ENCODE measurements at places on chromosomes 1 and 21.

DNA sequence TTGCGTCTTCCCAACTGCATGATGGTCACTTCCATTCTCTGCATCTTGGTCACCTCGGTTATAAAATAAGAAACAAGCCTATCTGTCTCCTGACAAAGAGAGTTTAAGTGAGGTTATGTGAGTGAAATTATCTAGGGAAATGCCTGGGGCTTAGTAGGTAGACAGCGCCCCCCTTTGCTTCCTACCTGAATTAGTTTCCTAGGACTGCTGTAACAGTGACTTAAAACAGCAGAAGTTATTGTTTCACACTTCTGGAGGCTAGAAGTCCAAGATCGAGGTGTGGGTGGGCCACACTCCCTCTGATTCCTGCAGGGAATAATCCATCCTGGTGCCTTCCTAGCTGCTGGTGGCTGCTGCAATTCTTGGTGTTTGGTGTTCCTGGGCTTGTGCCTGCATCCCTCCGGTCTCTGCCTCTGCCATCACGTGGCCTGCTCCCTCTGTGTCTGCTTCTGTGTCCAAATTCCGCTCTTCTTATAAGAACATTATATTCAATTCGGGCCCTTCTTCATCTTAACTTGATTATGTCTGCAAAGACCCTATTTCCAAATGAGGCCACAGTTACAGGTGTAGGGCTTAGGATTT, 92.6 kb downstream of the IGSF21 start:
- no peak for DNase-seq

DNA sequence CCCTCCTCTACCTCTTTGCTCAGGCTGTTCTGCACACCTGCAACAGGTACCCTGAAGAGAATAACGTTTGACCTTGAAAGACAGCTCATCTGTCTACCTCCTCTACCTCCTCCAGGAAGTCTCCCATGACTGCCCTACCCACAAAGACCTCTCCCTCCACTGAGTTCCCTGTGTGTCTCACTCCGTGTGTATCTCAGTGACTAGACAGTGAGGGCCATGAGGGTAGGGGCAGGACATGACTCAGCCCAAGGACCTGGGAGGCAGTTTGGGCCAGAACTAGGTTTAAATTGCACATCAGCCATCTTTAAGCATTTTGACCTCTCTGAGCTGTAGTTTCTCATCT, 32.0 kb upstream of the LRP8 start:
- no peak for DNase-seq

DNA sequence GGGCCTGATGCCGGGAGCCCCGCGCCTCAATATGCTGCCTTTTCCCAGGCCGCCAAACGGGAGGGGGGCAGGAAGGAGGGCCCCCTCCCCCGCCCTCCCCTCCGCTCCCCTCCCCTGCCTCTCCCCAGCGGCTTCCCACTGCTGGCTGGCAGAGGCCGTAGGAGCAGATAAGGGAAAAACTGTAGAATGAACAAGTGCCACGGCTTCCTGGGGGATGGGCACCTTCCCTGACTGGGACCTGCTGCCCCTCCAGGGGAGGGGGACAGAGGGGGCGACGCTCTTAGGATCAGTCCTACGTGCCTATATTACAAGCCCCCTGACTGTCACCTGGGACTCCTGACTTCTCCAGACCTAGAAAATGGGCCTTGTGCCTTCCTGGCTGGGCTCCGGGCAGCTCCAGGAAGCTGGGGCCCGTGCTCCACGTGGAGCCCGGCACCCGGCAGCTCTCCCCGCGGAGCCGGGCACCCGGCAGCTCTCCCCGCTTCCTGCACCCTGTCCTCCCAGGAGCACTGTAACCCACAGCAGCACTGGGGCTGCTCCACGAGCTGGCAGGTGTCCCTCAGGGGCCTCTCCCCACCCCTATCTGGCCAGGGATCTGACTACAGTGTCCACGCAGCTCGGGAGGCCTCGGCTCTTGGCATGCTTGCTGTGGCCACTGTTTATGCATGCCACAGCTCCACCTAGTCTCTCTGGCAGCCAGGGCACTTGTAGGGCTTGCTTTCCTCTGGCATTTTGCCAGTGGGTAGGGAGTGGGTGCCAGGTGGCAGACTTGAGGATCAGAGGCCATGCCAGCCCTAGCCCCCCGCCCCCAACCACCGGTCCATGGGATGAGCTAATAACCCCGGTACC, 674 bp upstream of the HES5 start:
- DNase-seq: no peak

- DNase-seq: no peak
These were observed 75.7 kb downstream of the PHTF1 start for GRCh38 chr1:113683384-113684152.

DNA sequence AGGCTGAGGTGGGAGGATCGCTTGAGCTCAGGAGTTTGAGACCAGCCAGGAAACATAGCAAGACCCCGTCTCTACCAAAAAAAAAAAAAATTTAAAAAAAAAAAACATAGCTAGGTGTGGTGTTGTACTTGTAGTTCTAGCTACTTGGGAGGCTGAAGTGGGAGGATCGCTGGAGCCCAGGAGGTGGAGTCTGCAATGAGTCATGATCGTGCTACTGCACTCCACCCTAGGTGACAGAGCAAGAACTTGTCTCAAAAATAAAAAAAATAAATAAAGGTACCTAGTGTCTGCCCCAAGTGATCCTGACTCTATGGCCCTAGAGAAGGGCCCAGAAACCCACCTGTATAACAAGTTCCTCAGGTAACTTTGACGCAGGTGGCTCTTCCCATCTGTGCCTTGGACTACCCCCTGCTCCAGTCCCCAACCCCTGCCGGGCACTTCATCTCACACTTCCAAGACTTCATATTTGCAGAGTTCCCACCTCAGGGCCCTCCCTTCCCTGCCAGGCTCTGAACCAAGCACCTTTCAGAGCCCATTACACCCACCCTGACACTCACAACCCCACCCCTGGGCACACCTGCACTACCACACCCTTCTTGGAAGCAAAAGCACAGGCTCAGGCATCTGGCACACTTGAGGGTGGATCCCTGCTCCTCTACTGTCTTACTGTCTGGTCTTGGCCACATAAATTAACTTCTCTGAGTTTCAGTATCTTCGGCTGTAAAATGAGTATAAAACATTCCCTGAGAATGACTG, 80.2 kb upstream of the KLHDC7A start:
- DNase-seq: no peak

DNA sequence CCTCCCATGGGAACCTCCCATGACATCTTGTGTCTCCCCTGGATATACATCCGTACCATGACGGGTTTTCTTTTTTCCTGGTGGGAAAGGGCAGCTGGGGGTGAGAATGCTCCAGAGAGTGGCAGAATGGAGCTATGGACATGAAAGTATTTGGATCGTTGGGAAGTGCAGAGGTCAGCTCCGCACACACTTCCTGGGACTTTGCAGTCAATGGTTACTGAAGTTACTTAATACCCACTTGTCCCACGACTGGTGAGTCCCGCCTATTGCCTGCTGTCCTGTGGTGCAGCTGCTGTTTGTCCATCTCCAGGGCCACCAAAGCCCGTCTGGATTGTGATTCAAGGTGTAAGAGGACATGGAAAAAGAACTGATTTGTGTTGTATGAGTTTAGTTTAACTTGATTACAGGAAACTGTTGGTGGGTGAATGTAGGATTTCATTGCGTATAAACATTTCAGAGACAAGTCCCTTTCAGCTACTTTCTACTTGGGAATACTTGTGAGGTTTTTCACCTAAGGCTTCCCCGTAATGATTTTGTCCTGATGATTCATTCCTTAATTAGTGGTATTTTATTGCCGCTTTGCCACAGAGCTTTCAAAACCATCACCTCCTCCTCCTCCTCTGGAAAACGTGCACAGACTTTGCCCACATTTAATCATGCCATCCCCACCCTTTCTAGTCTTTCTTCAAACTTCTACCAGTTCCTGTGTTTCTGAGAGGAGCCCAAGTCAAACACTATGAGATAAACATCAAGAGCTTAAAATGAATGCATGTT, 308.8 kb downstream of the KIF26B start:
- no peak for DNase-seq

DNA sequence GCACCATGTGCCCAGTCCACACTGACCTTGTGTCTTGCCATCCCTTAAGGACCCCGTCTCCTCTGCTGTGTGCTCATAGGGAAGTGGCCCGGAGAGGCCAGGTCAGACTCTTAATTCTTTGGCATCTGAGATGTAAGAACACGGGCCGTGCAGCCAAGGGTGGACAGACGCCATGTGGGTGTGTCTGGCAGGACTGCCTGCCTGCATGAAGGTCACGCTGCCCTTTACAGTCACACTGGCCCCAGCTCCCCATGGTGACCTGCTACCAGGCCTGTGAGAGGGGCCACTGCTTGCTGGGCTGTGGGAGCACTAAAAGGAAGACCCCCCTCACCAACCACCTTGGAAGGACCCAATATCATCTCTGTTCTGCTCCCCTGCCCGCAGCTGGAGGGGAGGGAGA, 17.7 kb downstream of the DHRS3 start:
- no peak for DNase-seq

DNA sequence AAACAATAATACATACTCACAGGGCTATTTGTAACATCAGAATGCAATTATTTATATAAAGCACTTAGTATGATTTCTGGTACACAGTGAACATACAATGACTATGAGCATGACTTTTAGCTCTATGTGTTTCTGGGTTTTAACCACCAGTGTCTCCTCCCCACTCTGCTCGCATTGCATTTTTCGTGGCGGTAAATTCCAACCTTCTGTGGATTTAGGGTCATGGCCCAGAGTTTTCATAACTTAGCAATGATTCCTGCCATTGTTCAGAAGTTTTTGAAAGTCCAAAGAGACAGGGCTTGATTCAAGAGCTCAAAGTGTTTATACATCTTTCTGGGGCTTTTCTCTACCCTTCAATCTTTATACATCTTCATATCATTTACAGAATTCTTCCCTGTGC, 191.3 kb downstream of the BACH1 start:
- no peak for DNase-seq

Measured in stimulated activated CD4-positive, alpha-beta T cell treated with anti-CD3 and anti-CD28 coated beads, TNF-alpha, amount 100 ng/mL, for 48 hours (primary cell).